ENCODE measurements at places on chromosomes 16 and 17. TPM values are rescaled to one million over a fixed set of nuclear protein-coding genes. Genes with fewer than 3 reads are reported as not detected.
A peak's percentile ranks its signal among the peaks of the same experiment; 100 is the strongest.

GRCh38 chr17:43010667-43011308 is 4.2 kb downstream of the IFI35 start:
- DNase-seq, result no peak

Gene DRC3
- polyA plus RNA-seq, result 3.0 TPM

- no peak for DNase-seq
These were observed 1.6 kb downstream of the OMG start for GRCh38 chr17:31295489-31295871.

- no peak for DNase-seq
These were observed 34.5 kb downstream of the SLC39A11 start for GRCh38 chr17:73058022-73058421.

DNA sequence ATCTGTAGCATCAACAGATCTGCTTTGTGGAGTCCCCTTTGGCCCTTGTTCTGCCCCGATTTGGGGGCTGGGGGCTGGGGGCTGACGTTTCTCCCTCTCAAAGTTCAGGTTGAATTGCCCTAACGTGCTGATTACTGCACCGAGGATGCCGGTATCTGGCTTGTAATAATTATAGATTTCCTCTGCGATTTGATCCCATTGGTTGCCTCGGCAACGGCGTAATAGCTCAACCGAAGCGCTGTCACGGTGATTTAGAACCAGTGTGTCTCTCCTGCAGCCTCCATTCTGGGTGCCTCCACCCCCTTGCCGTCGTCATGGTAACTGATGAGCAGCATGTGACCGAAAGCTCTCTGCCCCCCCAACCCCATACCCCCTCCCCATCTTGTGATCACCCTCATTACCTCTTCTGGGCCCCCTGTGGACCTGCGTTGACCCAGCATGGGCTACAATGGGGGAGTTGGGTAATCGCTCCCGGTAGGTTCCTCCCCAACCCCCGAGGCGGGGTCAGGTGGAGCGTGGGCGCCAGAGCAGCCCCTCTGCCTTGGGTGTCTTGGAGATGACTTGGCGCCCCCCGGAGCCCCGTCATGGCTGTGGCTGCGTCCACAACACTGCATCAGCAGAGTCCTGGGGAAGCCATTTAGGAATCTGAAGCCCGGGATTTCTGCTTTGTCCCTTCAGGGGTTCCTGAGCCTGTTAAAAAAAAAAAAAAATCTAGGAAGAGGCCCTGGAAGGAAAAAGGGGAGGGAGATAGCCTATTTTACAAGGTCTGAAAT is 38.4 kb downstream of the ABAT start:
- no peak for DNase-seq

Gene P2RX5
- 28.1 TPM for polyA plus RNA-seq

DNA sequence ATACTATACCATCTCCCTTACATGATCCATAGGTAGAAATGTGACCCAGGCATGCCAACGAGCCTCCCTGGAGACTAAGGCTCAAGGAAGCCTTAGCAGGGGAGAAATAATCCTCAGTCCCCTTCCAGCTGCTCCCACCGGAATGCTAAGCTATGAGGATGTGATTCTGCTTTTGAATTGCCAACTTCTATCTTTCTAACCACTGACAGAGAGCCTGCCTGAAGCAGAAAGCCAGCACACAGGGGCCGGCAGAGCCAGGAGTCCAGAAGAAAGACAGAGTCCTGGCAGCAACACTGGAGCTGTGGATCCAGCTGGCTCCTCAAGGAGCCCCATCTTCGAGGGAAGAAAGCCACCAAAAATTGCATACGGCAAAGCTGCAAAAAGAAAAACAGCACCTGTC is 579.6 kb upstream of the CDH5 start:
- peak; percentile 77 for DNase-seq
